ENCODE measurements at places on chromosomes 1 and 21. TPM values are rescaled to one million over a fixed set of nuclear protein-coding genes. Genes with fewer than 3 reads are reported as not detected.

PAFAH2 gene
- 5.9 TPM for total RNA-seq

DNA sequence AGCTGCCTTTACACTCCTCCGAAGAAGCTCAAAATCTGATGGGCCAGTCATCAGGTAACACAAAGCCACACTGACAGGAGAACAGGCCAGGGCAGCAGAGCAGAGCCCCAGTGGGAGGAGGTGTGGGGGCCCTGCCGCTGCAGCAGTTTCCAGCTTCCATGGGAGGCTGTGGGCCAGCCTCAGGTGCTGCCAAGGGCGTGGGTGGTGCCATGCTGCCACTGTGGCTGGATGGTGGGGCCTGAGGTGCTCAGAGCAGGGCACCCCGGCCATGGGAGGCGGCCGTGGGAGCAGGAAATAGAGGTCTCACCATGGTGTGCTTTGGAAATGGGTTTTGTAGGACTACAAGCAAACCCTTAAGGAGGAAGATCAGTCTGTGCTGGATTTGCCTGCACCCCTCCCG, 50.8 kb upstream of the COL6A1 start:
- DNase-seq: no peak

GRCh38 chr1:54239631-54240031, 39.7 kb downstream of the MRPL37 start:
- DNase-seq: no peak

GRCh38 chr1:223771469-223771813, 59.1 kb downstream of the CAPN2 start:
- DNase-seq: no peak

DNA sequence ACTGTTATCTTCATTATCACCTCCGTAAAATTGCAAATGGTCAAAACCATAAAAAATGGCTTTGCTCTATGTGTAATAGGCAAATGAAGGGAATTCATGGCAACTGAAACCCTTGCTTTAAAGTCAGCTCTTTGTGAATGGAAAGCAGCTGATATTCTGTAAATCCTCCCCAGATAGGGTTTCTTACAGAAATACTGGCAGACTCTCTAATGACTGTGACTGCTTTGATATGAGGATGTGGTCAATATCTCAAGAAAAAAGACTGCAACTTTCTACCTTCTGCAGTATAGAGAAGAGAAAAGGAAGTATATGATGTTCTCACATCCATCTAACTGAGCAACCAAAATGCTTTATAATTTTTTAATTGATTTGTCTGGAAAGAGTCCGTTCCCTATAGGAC, 193.1 kb downstream of the ST6GALNAC3 start:
- no peak for DNase-seq

GRCh38 chr1:41861535-41862383, 57.0 kb downstream of the HIVEP3 start:
- DNase-seq: no peak

DNA sequence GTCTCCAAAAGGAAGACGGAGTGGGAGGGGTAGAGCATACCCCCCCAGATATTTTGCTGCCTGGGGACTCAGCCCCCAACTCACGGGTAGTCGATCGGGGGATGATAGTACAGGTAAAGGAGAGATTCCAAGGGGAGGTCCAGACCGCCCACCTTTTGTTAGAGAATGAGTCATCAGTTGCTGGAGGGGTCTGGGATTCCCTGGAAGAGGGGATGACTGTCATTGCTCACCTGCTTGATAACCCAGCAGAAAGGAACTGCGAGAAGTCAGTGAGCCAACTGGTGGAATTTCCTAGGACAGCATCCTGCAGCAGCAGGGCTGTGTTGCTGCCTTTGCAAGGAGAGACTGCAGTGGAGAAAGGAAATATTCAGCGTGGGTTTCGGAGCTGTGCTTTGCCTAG, 64.4 kb downstream of the MACF1 start:
- no peak for DNase-seq

DNA sequence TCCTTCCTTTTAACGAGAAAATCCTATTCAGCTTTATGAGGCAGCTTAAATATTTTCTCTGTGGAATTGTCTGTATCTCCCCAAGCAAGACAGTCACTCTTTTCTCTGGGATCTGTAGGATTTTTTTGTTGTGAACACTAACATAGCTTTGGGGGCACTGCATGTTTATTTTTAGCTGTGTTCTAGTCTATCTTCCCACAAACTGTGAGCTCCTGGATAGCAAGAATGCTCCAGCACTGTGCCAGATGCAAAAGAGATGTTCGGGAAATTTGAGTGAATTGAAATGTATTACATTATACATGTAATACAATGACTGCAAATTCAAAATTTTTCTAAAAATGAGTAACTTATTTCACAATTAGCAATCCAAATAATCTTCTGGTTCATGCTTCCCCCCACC, 282.2 kb downstream of the PLPP3 start:
- DNase-seq: no peak

GRCh38 chr1:164625004-164625617, 66.1 kb downstream of the PBX1 start:
- no peak for DNase-seq

DNA sequence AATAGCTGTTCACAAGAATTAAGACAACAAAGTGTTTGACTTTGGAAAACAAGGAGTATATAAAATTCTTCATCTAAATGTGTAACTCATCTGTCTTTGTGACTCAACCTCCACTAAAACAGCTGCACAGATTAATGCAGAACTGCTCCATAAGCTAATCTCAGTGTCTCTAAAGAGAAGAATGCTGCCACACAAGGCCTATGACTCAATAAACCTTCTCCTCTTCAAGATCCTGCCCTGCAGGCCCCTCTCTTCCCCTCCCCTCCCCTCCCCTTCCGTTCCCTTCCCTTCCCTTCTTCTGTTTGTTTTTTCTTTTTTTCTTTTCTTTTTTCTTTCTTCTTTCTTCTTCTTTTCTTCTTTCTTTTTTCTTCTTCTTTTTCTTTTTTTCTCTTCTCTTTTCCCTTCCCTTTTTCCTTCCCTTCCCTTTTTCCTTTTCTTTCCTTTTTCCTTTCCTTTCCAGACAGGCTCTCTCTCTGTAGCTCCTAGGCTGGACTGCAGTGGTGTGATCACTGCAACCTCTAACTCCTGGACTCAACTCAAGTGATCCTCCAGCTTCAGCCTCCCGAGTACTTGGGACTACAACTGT, 1052.8 kb downstream of the BRINP3 start:
- no peak for DNase-seq

DNA sequence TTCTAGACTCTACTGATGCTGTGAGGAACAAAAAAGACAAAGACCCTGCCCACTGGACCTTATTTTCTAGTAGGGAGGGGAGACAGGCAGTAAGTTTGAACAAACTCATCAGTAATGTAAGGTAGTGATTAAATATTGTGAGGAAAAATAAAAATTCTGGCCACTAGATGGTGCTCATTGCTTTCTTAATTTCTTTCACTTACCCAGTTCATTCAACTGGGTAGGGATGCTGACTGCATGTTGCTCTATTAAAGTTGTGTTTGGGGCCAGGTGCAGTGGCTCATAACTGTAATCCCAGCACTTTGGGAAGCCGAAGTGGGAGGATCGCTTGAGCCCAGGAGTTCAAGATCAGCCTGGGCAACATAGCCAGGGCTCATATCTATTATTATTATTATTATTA, 6.3 kb upstream of the KYAT3 start:
- no peak for DNase-seq

DNA sequence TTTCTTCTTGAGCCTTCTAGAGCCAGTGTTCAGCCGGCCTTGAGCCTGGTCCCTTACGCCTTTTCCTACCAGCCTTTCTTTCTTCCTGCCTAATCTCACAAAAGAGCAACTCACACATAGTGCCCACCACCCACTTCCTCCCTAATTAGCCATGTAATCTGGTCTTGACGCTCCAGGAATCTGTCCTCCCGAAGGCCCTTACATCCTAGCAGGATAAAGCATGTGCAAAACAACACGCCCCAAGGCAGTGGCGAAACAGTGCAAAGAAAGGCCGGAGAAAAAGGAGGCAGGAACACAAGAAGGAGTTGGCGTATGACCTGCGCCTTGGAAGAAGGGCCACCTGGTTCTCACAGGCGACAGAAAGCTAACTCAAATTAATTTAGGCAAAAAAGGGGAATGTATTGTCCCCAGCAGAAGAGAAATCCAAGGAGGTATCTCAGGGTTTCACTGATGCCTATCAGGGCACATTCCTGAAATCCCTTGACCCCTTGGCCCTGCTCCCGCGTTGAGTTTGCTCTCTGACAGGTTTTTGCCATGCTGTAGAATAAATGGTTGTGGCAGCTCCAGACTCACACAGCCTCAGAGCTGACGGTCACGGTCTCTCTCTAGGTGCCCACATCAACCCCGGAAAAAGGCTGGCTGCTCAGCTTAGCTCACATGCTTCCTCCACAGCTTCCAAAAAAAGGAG, 79.0 kb downstream of the ZNF281 start:
- DNase-seq: no peak

DNA sequence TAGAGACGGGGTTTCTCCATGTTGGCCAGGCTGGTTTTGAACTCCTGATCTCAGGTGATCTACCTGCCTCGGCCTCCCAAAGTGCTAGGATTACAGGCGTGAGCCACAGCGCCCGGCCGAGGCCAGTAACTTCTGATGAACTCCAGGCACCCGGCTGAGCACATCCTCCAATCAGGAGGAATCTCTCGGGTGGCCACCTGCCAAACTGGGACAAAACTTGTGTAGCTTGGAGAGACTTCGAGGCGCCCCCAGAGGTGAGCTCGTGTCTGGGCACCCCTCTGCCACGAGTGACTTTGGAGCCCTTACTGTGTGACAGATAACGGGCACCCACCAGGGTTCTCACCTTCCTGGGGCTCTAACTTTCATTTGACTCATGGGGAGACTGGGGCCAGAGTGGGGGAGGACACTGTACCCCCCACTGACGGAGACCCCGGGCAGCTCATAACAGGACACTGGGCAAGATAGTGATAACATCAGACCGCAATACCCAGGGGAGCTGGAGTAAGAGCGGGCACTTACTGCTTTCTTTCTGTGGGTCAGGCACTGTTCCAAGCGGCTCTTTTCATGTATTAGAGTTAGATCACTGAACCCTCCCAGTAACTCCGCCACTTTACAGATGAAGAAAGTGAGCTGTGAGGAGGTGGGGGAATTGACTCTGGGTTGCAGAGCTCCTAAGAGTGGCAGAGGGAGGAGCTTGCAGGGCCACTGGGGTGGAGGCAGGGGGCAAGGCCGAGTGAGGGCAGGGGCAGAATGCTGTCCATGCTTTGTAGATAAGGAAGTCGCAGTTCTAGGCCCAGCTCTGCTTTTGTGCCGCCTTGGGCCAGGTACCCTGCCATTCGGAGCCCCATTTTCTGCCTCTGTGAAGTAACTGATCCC, 1.9 kb upstream of the PADI2 start:
- no peak for DNase-seq

All from activated CD4-positive, alpha-beta memory T cell treated with anti-CD3 and anti-CD28 coated beads for 36 hours (primary cell).